ENCODE measurements at places on chromosomes 11 and 22. TPM values are rescaled to one million over a fixed set of nuclear protein-coding genes. Genes with fewer than 3 reads are reported as not detected.

GRCh38 chr11:130891326-130891725 lies 25.0 kb downstream of the SNX19 start:
- H3K4me1 ChIP-seq = peaks cover 9% of the 10 kb centered on the region
- no peaks in the 10 kb centered on the region for H3K27me3 ChIP-seq
- DNase-seq = peak; percentile 21
- no peak overlapping the region for H3K27ac ChIP-seq
- peaks cover 52% of the 10 kb centered on the region for H3K36me3 ChIP-seq

IGF2 gene
- not detected for total RNA-seq

GRCh38 chr22:45678961-45679912 lies 7.6 kb downstream of the ATXN10 start:
- peaks cover 77% of the 10 kb centered on the region for H3K4me1 ChIP-seq
- H3K27me3 ChIP-seq = no peaks in the 10 kb centered on the region
- peak; percentile 88 for DNase-seq
- peak overlapping the region; percentile 19 for H3K4me3 ChIP-seq

DNA sequence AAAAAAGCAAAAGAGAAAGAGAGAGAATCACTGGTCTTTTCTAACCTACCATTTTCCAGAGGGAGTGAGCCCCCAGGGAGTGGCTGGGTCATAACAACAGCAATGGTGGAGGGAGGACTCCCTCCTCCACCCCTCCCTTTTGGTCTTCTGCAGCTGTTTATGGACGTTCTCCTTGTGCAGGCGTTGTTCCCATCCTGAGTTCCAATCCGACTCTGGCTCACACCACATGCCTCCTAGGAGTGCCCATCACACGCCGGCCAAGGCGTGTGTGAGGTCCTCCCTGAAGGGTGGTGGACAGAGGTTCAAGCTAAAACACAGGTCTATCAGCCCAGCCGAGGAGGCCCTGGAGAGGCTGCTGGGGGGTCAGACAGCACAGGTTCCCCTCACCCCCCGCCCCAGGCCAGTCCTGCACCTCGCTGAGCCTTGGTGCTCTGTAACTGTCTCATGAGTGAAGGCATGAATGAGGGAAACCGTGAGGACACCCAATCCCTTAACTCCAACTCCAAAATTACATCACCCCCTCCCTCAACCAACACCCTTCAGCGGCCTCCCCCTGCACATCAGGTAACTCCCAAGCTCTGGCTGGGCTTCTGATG lies 29.4 kb downstream of the IFT27 start:
- 0 out of 2 replicates have a peak, but pooled peaks cover 5% of the 10 kb centered on the region for H3K27me3 ChIP-seq
- H3K36me3 ChIP-seq = no peaks in the 10 kb centered on the region
- no peaks in the 10 kb centered on the region for H3K4me1 ChIP-seq

- peak; percentile 10 for DNase-seq
- H3K4me1 ChIP-seq = 0 out of 2 replicates have a peak, but pooled peaks cover 3% of the 10 kb centered on the region
- H3K36me3 ChIP-seq = no peaks in the 10 kb centered on the region
- no peak overlapping the region for H3K27ac ChIP-seq
Measured at GRCh38 chr11:11279956-11280689, 72.9 kb downstream of the CSNK2A3 start.

GRCh38 chr22:26086359-26086758 lies 82.9 kb upstream of the SEZ6L start:
- DNase-seq = peak; percentile 2
- H3K27me3 ChIP-seq = no peaks in the 10 kb centered on the region
- no peaks in the 10 kb centered on the region for H3K4me1 ChIP-seq
- no peaks in the 10 kb centered on the region for H3K36me3 ChIP-seq
